Stimulated activated CD4-positive, alpha-beta T cell treated with anti-CD3 and anti-CD28 coated beads, Interleukin-1b, Interleukin-23, amount 100 ng/mL, for 1 hour (primary cell): ENCODE measurements at places on chromosomes 12 and 14.

DNA sequence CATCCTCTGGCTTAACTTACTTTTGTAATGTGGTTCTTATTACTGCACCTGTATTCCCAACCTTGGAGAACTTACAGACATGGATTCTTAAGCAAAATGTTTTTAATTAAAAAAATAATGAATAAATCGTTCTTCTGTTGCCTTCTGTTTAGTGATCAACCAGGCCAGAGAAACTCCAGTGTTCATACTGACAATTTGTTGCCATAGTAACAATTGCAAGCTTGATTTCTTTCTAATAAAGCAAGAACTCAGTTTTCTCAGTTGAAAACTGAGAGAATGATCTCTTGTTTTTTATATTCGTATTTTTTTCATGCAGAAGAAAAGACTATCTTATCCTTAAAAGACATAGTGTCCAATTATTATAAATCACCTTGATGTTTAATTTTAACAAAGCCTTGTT is 106.5 kb upstream of the LMNTD1 start:
- no peak for DNase-seq

DNA sequence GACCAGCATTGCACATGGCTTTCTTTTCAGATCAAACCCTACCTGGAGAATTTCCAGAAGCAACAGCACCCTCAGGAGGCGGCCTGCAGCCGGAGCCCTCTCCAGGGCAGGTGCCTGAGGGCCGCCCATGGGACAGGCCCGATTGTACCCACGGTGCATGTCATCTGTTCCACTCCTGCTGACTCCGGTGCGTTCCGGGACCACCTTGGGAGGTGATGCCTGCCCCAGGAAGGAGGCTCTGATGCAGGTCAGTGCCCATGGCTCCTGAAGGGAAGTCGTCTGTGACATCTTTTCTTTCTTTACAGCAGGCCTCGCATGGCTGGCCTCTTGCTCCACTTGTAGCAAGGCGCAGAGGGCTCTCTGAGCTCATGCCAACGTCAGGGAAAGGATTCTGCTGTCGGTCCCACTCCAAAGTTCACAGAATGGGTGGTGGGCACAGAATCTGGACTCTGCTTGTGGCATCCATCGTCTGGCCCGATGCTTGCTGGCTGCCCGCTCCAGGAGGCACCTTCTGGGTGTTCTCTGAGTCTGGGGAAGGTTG is 160.7 kb upstream of the RTL1 start:
- no peak for DNase-seq

DNA sequence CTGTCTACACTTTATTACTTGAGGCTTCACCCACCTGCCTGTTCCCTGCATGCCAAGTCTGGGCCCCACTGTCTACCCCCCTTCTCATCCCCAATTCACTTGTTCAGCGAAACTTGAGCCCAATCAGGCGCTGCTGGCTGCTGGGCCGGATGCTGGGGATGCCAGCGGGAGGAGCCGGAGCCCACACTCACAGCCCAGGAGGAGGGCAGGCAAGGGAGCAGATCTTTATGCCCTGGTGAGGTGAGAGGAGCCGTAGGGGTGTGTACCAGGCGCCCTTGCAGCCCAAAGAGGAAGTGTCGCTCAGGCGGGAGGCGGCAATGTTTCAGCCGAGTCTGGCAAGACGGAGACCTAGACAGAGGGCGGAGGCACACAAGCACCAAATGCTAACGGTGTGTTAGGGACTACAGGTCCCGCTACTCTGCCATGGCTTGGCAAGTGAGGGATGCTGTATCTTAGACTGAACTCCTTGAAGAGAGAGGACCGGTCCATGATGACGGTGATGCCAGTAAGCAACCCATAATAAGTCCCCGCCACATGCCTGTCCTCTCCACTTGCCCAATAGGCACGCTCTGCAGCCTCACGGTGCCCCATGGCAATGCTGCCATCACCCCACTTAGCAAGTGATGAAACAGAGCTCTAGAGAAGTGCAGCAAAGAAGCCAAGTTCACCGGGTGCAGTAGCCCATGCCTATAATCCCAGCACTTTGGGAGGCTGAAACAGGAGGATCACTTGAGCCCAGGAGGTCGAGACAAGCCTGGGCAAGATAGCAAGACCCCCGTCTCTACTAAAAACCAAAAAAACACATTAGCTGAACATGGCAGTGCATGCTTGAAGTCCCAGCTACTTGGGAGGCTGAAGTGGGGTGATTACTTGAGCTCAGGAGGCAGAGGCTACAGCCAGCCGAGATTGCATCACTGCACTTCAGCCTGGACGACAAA is 41.6 kb downstream of the LRRC74A start:
- DNase-seq, result no peak

DNA sequence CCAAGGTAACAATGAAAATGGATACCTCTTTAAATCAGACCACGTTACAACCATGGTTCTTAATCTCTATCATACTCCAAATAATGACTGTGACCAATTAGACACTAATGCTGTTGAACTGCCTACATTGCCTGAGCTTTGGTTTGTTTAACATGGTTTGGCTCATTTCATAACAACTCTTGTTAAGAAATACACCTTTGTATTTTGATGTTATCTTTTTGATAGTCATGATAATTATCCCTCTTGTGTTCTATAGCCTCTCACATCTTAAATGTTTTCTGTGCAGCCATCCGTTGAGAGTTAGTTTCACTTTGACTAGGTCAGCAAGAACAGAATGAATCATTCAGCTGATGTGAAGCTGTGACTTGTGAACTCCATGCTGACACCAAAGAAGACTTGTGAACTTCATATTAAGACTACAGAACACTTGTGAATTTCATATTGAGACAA is 75.5 kb upstream of the RERGL start:
- DNase-seq, result no peak

DNA sequence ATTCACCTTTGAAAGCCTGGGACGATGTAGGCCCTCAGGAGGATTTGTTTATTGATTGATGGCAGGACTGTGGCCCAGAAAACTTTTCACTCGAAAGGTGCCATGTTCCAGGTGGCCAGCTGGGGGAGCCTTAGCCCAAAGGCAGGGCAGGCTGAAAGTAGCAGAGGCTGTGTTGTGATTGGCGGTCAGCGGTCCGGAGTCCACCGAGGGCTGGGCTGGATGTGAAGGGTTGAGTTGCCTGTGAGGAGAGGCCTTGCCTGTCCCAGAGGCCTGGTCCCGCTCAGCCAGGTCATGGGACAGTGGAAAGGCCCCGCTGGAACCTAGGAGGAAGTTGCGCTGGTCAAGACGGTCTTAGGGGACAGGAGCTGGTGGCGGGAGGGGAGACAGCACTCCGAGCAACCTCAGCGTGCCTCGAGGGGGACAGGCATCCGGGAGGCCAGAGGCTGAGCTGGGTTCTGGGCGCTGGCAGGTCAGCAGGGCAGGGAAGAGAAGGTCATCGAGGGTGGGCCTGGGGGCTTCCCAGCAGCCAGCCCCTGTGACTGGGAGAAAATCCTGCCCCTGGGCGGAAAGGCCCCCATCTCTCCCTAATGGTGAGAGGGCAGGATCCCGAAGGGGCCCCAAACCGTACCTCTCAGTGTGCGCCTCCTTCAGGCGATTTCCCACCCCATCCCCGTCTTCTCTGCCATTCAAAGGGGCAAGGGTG is 26.3 kb downstream of the CMA1 start:
- DNase-seq, result peak; percentile 21

DNA sequence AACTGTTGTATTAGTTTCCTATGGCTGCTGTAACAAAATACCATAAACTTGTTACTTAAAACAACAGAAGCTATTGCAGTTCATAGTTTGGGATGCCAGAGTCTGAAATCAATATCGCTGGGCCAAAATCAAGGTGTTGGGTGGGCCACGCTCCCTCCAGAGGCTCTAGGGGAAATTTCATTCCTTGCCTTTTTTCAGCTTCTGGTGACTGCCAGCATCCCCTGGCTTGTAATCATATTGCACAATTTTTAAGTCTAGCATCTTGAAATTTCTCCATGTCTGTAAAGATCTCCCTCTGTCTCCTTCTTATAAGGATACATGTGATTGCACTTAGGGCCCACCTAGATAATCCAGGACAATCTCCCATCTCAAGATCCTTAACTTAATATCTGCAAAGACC is 48.8 kb upstream of the GARIN6 start:
- no peak for DNase-seq
